ENCODE measurements at places on chromosomes 16 and 17.

- DNase-seq, result no peak
Measured at GRCh38 chr16:72864130-72864833, 183.6 kb downstream of the ZFHX3 start.

GRCh38 chr16:88545781-88546180 is 24.4 kb upstream of the ZC3H18 start:
- no peak for DNase-seq

- no peak for DNase-seq
Measured at GRCh38 chr16:8436931-8437330, 153.4 kb downstream of the TMEM114 start.

GRCh38 chr17:7279448-7279847 is 2.1 kb upstream of the SLC2A4 start:
- no peak for DNase-seq

- no peak for DNase-seq
Measured at GRCh38 chr16:5002699-5003143, 31.0 kb downstream of the NAGPA start.

DNA sequence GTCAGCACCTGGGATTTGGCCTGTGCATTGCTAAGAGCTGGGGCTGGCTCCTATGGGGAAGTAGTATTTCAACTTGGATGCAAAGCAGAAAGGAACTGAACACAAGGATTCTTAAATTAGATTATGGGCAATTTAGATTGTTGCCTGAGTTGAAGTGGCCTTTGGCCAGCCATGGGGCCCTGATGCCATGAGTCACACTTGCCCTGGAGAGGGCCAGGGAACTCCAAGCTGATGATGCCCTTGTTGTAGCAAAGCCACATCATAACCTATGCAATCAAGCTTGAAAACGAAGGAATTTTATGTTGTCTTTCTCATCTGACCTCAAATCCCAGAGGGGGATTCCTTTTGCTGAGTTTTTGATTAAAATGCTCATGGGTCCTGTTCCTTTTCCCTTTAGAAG is 3.9 kb upstream of the SPATA32 start:
- DNase-seq, result no peak

DNA sequence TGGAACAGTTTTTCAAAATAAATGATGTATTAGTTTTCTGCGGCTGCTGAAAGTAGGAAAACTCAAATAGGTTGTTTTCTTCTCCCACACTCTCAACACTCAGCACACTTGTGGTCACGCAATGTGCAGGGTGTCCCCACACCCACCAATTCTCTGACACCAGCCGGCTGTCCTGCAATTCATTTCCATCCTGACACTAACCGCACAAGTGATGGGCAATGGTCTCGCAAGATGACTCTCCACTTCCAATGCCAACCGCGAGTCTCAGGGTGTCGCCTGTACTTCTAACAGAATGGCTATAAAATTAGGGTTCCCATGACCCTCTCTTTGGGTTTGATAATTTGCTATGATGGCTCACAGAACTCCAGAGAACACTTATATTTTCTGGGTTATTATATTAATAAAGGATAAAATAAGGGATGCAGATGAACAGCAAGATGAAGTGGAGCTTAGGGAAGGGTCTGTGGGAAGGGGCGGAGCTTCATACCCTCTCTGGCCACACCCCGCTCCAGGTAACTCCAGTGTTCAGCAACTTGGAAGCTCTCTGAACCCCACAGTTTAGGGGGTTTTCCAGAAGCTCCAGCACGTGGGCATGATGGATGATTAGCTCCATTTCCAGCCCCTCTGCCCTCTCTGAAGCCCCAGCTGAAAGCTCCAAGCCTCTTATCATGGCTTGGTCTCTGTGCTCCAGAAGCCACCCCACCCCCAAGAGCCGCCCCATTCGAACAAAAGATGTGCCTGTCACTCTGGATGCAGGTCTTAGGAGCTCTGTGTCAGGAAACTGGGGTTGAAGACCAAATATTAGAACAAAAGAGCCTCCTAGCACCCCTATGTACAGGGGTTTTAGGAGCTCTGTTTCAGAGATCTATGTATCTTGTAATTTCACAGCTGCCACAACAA is 19.8 kb downstream of the TAF1C start:
- no peak for DNase-seq

DNA sequence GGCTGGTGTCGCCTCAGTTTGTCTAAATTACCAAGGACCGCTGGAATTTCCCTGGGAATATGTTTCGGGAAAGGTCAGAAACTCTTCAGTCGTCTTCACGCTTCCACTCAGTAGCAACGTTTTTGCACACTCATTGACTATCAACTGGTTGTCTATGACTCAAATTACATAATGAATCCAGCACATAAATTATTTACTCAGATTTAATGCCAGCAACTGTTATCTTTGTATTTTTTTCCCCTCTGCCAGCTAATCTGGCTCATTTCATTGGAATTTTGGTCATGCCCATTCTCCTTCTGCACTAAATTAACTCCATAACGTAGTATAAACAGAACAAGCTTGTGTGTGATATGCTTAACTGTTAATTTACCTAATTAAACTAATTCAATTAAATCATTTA is 372.7 kb upstream of the ZFHX3 start:
- no peak for DNase-seq
